ENCODE measurements at places on chromosomes 1 and 21.

- no peak for DNase-seq
Measured at GRCh38 chr1:156102633-156103511, 11.6 kb upstream of the LMNA start.

GRCh38 chr1:221575605-221576004 is 166.3 kb downstream of the DUSP10 start:
- no peak for DNase-seq

DNA sequence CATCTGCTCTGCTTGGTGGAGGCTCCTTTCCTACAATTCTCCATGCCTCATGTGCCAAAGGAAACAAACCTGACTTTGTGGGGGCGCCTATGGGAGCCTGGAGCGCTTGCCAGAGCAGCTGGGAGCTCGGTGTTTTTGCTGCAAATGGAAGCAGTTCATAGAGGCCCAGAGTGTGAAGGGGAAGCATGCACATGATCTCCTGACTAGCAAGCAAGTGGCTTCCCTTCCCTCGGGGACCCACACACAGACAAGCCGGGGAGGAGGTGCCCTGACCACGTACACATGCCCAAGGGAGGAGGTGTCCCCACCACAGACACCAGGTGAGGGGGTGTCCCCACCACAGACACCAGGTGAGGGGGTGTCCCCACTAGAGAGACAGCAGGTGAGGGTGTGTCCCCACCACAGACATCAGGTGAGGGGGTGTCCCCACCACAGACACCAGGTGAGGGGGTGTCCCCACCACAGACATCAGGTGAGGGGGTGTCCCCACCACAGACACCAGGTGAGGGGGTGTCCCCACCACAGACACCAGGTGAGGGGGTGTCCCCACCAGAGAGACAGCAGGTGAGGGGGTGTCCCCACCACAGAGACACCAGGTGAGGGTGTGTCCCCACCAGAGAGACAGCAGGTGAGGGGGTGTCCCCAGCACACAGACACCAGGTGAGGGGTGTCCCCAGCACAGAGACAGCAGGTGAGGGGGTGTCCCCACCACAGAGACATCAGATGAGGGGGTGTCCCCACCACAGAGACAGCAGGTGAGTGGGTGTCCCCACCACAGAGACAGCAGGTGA is 106.8 kb downstream of the CRYAA start:
- no peak for DNase-seq

DNA sequence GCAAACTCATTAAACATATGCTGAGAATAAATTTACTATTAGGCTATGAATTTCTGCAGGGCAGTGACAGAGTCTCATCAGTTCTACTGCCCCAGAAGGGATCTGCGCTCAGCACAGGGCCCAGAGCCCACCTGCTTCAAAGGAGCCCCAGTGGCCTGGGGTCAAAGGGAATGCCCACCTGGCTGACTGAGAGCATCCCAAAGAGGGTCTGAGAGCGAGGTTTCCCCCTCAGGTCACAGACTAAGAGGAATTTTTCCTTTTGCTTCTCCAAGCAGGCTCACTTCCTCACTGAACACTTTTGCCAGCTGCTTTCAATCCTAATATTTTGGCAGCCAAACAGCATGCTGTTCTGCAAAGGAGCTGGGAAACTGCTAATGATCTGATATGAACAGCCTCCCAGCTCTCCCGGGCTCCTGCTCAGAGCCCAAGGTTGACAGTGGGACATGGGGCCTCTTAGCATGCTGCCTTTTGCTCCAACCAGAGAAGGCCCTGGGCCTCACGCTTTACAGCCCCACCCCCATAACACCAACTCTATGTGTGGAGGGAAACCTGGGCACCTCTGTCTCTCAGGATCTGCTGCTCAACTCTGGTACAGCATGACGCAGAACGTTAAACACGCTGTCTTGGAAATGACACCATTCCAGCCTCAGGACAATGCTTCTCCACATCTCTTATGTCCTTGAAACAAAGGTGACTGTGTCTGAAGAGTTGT is 70.7 kb upstream of the SYT6 start:
- peak; percentile 57 for DNase-seq

- DNase-seq = peak; percentile 68
Measured at GRCh38 chr1:233440951-233441401, 113.5 kb downstream of the MAP3K21 start.

GRCh38 chr1:23593556-23594148 is 34.4 kb upstream of the ID3 start:
- peak; percentile 53 for DNase-seq

DNA sequence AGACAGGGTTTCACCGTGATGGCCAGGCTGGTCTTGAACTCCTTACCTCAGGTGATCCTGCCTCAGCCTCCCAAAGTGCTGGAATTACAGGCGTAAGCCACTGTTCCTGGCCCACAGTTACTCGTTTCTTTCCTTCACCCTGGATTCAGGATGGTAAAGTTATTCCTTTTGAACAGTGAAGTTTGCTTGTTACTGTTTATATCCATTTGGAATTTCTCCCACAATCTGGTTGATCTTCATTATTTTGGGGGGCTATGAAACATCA is 43.0 kb downstream of the WDR4 start:
- no peak for DNase-seq

GRCh38 chr1:79259390-79260336 is 253.1 kb upstream of the ADGRL4 start:
- no peak for DNase-seq

GRCh38 chr1:51612447-51612961 is 4.4 kb upstream of the OSBPL9 start:
- DNase-seq = no peak

- DNase-seq = no peak
Measured at GRCh38 chr1:197781968-197782721, 6.9 kb upstream of the DENND1B start.

DNA sequence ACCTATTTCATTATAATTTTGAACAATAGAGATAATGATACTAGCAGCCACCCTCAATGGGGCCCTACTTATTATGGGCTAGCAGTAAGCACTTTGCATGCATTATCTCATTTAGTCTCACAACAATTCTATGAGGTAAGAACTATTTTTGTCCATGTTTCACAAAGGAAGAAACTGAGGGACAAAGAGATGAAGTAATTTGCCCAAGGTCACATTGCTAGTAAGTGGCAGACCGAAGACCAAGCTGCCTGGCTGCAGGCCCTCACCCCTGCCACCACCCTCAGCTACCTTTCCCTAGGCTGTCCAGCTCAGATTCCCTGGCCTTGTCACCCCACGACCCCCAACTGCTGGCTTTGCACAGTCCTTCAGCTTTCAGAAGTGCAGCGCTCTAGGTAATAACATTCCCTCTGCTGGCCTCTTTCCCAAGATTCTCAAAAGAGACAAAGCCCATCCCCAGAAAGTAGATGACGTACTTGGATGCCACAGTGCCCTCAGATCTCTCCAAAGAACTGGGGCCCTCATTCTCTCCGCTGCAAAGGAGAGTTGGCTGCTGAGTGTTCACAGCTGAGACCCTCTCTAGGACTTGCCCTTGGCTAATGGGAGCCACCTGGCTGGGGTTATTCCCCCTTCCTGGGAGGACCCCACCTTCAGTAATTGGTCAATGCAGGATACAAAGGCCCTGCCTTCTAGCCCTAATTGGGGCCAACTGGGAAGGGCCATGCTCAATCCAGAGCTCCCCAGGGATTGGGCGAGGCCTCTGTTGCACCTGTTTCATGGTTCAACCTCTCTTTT is 39.5 kb downstream of the IRF2BP2 start:
- no peak for DNase-seq

- no peak for DNase-seq
Measured at GRCh38 chr1:247297263-247298123, 34.2 kb downstream of the ZNF496 start.

- DNase-seq = no peak
Measured at GRCh38 chr1:147612366-147612765, 58.0 kb downstream of the ACP6 start.

DNA sequence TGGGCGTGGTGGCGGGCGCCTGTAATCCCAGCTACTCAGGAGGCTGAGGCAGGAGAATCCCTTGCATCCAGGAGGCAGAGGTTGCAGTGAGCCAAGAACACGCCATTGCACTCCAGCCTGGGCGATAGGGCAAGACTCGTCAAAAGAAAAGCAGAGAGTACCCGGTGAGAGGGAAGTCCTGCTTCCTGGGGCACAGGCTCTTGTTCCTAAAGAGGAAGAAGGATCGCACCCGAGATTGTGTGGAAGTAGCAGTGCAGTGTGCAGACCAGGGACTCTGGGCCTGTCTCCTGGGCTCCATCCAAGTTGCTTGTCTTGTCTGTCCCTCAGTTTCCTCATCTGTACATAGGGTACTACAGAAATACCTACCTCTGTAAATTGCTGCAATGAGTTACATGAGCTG is 29.6 kb downstream of the NBPF3 start:
- no peak for DNase-seq

GRCh38 chr1:93744299-93744988 is 62.8 kb upstream of the BCAR3 start:
- DNase-seq = peak; percentile 62

- DNase-seq = no peak
Measured at GRCh38 chr1:20634594-20635084, 1.4 kb downstream of the PINK1 start.

DNA sequence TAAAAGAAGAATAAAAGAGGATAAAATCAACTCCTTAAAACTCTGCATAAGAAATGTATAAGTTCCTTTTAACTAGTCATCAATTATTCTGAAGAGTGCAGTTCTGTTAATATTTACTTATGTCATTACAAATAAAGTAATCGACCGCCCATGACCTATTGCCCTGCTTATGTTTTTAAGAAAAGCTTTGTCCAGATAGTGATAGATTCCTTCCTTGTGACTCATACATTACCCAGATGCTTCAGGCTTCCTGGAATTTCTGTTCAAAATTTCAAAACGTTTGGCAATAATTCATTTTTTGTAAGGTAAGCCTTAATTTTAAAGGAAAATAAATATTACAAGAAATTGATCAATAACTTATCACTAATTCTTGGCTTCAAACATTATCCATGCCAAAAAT is 918.2 kb upstream of the ADGRL2 start:
- DNase-seq = no peak

DNA sequence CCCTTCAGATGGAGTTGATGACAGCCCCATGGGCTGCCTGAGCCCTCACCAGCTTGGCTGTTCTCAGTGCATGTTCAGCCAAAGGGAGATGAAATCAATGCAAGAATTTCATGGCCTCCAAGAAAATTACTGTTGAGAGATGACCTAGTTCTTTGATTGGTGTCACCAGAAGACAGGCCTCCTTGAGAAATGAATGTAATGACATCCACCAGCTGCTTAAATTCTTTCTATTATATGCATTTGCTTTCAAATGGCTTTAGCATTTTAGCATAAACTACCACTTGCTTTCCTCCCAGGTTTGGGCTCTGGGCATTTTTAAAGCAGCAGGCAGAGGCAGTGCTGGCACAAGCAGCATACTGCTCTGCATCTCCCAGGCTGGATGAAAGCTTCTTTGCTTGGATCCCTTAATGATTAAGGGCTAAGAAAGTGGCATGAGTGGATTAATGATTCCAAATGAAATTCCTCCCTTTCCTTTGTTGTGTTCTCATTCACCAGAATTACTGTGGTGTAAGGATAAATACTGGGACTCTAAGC is 278.4 kb downstream of the ZNF326 start:
- no peak for DNase-seq

DNA sequence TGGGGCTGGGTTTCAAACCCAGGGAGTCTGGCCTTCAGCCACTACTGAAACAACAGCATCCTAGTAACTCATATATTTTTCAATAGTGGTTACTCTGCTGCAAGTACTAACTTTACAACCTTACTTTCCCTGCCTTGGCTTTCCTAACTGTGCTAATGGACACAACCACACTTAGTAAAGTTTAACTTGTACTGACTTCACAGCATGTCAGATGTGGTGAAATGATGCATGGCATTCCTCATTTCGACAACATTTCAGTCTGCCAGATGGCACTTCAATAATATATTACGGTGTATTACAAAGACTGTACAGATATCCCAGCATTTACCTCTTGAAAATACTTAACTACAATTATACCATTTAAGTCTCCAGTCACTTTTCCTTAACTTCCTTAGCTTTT is 27.8 kb downstream of the LRRC7 start:
- DNase-seq = peak; percentile 79

- DNase-seq = no peak
Measured at GRCh38 chr1:41313661-41314131, 47.5 kb upstream of the FOXO6 start.

DNA sequence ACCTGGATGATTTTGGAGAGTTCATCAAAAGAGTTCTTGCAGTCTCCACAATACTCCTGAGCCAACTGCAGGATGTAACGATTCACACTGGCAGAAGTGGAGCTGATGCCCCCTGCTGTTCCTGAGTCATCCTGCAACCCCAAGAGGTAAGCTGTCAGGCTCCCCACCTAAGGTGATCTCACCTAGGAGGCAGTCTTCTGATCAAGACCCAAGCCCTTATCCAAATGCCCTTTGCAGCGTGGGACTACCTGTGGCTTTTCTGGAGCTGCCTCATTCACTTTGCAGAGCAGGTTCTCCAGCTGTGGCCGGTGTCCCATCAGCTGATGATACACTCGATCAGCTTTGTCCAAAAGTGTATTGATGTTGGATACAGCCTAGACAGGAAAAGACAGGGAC is 96.4 kb downstream of the UBR4 start:
- no peak for DNase-seq

- DNase-seq = no peak
Measured at GRCh38 chr1:192808163-192808517, 699 bp upstream of the RGS2 start.

GRCh38 chr1:180505732-180506335 is 3.5 kb upstream of the ACBD6 start:
- no peak for DNase-seq
